Adipocyte (in vitro differentiated cells): ENCODE measurements at places on chromosomes 13 and 19.
A peak's percentile ranks its signal among the peaks of the same experiment; 100 is the strongest.

- no peak for DNase-seq
Measured at GRCh38 chr13:101925731-101926130, 473.3 kb downstream of the ITGBL1 start.

DNA sequence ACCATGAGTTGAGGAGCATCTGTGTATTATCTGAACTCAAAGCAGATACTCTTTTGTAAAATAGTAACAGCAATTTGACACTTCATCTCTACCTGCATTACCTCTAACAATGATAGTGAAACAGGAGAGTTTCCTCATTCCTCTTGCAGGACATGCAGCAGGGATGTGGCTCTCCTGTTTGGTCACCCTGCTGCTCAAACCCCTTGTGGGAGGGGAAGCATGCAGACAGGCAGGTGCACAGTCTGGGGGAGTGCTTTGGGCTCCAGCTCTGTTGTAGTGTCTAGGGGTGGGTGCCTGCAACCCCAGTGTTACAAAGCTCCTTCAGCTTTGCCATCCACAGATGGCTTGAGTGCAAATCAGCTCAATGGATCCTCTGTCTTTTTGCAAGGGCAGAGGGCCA is 827.6 kb downstream of the DACH1 start:
- DNase-seq, result no peak

DNA sequence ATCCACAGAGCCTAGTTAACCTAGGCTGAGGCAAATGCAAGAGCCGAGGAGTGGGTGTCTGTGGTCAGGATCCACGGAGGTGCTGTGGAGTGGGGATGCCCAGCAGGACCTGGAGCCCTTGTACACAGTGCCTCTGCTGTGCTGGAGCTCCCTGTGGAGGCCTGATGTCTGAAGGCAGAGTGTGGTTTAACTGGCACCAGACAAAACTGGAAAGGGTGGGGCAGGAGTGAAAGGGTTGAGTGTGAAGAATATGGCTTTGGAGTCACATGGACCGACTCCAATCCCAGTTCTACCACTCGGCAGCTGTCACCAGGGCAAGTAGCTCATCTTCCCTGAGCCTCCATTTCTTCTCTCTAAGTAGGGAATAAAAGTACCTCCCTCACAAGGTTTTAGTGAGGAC is 60.3 kb upstream of the GPR12 start:
- DNase-seq, result no peak

GRCh38 chr19:8074501-8074900 is 21.9 kb downstream of the CCL25 start:
- no peak for DNase-seq

DNA sequence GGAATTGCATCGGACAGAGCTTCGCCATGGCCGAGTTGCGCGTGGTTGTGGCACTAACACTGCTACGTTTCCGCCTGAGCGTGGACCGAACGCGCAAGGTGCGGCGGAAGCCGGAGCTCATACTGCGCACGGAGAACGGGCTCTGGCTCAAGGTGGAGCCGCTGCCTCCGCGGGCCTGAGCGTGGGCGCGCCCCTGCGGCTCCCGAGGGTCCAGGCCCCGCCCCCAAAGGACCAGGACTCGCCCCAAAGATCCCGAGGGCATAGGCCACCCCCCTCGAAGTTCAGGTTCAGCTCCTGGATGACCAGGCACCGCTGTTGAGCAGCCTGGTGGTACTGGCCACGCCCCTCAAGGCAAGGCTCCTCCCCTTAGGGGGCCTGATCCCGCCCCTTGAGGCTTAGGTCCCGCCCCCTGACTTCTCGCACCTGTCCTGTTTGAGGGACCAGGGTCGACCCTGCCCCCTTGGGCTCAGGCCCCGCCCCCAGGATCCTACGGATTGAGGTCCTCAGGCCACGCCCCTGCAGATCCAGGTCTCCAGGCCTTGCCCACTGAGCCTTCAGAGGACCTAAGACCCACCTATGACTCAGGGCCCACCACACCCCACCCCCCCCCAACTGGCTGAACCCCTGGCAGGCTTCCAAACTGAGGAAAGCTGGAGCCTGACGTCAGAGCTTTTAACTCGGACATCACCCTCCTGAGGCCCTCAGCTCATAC is 43.1 kb downstream of the CYP4F22 start:
- DNase-seq, result no peak

DNA sequence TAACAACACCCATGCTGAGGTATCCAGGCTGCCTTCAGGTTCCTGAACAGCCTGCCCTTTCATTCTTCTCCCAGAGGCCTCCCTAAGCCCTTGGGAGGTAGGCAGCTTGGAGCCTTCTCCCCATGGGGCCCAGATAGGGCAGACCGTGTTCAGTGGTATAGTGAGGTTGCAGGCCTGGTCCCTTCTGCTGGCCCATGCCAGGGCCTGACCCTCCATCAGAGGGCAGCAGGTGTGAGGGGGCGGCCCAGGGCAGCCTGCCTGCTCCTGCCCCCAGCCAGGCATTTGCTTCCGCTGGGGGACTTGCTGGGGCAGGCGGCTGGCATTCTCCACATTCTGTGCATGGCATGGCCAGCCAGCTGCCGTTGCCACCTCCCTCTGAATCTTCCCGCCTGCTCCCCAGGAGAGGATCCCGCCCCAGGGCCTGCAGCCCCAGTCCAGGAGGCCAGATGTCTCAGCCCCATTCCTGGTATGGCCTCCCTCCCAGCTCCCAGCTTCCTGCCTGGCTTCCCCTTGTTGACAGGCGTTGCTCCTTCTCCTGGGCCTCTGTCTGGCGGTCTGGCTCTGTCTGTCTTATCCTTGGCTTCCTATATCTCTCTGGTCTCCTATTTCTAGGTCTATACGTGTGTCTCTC is 8.9 kb downstream of the CIC start:
- DNase-seq, result peak; percentile 67

DNA sequence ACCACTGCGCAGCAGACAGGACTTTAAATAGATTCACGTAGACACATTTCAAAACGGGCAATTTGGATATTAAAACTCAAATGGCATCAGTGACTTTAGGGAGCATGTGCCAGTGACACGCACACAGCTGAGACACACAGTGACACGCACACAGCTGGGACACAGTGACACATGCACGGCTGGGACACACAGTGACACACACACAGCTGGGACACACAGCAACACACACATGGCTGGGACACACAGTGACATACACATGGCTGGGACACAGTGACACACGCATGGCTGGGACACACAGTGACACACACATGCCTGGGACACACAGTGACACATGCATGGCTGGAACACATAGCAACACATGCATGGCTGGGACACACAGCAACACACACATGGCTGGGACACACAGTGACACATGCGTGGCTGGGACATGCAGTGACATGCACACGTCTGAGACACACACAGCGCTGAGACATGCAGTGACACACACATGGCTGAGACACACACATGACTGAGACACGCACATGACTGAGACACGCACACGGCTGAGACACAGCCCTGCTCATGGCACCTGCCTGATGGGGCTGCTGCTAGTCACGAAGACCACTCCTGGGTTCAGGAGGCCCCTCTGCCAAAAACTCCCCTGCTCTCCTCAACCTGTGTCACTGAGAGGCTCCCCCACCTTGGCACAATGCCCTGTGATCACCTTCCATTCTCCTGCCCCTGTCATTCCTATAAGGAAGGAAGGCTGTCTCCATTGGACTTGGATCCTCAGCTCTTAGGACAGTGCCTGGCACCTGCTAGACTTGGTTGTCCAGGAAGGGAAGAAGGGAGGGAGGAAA is 52.5 kb downstream of the SOX1 start:
- no peak for DNase-seq

DNA sequence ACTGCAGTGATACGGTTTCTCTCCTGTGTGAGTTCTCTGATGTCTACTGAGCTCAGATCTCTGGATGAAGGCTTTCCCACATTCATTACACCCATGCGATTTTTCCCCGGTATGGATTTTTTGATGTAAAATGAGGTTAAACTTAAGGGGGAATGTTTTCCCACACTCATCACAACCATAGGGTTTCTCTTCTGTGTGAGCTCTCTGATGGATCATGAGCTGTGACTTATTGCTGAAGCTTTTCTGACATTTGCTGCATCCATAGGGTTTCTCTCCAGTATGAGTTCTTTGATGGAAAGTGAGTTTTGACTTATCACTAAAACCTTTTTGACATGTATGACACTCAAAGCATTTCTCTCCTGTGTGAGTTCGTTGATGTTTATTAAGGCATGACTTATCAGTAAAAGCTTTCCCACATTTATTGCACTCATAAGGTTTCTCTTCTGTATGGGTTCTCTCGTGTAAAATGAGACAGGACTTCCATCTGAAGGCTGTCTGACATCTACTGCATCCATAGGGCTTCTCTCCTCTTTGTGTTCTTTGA is 10.6 kb upstream of the ZNF649 start:
- no peak for DNase-seq

- no peak for DNase-seq
Measured at GRCh38 chr13:74682746-74683145, 548.5 kb upstream of the KLF12 start.

DNA sequence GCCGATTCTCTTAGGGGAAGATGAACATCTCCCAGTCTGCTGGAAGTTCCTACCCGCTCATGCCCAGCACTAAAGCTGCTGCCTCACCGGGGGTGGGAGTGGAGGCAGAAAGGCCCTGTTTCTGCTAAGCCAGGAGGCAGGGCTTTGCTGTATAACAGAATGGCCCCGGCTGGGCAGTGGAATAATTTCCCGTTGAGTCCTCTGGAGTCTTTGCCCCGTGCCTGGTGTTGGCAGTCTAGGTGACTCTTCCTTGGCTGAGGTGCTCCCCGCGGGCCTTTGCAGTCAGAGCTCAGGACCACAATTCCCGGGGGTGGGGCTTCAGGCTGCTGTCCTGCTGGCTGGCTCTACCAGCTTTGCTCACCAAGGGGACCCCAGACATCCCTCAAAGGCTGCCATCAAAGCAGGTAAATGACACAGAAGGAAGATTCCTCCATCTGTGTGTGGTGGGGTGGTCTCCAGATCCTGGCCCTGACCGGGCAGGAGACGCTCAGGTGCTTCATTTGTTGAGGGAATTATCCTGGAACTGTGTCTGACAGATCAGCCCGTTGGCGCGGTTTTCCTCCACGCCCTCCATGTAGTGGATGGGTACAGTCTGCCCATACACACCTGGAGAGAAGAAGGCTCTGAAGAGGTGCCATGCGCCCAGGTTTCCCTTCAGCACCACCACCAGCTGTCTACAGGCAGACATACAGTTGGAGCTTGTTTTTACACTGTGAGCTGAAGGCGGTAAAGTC is 209.9 kb downstream of the TEX29 start:
- no peak for DNase-seq
